ENCODE measurements at places on chromosomes 6 and 20.

- ATAC-seq: no peak
Observed at GRCh38 chr20:13567663-13568062, 71.1 kb downstream of the TASP1 start.

DNA sequence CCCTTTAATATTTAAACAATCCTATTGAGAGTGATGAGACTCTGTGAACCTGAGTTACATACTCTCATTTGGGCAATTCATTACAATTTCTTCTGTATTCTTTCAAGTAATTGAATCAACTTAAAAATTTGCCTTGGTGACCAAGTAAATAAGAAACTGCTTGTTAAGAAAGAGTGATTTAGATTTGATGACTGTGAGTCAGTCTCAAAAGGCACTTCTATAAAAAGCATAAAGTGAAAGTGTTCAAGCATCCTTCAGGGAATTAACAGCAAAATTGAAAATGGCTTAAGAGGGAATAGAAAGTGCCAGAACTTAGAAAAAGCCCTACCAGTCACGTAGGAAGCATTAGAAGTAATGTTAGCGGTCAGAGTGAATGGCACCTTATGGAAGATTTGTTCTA, 654.7 kb downstream of the EPM2A start:
- ATAC-seq: no peak

- no peak for ATAC-seq
Observed at GRCh38 chr6:106674541-106675229, 45.3 kb downstream of the QRSL1 start.

- ATAC-seq: no peak
Observed at GRCh38 chr6:31900917-31901414, 920 bp downstream of the ZBTB12 start.

- ATAC-seq: no peak
Observed at GRCh38 chr20:3869839-3870634, 19.1 kb upstream of the PANK2 start.

DNA sequence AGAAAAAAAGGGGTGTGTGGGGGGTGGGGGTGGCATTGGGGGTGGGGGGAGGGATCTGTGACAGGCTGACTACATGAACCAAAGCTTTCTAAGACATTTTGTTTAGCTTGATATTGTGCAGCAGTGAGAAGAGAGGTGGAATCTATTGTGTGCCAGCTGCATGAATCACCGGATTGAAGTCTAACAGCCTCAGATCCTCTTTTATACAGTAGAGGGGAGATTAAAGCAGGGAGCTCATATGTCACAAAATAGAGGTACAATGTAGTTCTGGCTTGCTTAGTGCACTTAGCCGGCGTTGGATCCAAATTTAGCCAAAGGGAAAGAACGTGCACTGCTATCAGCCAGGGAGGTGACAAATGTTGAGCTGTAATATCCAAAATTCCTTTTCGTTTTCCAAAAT, 404.2 kb upstream of the CITED2 start:
- peak; percentile 98 for ATAC-seq

DNA sequence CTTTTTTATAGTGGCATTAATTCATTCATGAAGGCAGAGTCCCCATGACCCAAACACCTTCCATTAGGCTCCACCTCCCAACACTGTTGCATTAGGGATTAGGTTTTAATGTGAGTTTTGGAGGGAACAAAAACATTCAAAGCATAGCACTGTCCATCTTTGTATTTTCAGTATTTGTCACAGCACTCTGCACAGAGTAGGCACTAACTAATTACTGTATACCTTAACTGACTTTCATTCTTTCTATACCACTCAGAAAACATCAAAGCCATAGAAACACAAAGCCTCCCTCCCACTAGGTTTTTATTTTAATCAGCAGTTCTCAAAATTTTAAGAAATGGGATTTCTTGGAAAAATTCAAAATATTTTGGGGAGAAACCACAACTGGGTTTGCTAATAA, 21.8 kb upstream of the AHI1 start:
- ATAC-seq: no peak

DNA sequence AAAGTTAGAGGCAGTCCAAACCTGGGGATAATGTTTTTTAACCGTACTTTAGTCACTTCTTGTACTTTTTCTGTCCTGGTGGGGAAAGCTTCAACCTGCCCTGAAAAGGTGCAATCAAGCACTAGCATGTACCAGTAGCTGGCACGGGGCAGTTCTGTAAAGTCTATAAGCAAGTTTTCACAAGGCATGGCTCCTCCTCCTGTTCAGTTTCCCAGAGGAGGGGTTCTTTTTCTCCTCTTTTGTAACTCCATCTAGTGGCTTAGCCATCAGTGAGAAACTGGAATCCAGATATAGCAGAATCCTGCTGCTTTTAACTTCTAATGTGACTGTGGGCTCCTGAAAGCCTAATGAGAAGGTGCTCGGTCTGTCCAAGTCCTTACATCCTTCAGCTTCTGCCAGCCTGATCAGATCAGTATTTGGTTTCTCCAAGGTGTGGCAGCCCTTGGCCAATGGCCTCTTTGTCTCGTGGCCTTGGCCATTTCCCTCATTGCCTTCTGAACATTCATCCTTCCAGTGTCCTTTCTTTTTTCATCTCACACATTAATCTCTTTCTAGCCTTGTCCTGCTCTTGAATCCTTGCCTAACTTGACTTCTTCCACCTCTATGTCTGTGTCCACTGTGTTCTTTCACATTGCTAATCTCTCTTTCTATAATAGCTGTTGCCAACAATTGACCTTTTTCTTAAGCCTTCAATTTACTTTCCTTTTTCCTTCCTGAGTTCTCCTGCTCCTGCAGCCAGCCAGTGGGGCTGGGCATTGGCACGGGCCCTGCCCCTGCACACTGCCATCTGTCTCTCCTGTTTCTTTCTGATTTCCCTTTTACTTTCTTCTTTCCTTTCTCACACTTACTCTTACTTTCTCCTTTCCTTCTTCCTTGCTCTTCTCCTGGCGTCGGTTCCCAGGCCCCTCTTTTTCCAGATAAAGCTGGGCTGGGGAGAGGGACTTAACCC, 222.0 kb upstream of the SYNCRIP start:
- no peak for ATAC-seq

- ATAC-seq: no peak
Observed at GRCh38 chr6:18147616-18148015, 7.3 kb downstream of the TPMT start.

- peak; percentile 91 for ATAC-seq
Observed at GRCh38 chr20:17530716-17531664, at the start of gene BFSP1. Gene BFSP1, minus strand, starts transcription at chr20:17531379. Its CDS starts 50 bp downstream, at chr20:17531329.

- ATAC-seq: no peak
Observed at GRCh38 chr6:41286544-41287346, at the start of gene TREM1. Gene TREM1, minus strand, starts transcription at chr6:41286682. Its CDS starts 27 bp downstream, at chr6:41286655.

DNA sequence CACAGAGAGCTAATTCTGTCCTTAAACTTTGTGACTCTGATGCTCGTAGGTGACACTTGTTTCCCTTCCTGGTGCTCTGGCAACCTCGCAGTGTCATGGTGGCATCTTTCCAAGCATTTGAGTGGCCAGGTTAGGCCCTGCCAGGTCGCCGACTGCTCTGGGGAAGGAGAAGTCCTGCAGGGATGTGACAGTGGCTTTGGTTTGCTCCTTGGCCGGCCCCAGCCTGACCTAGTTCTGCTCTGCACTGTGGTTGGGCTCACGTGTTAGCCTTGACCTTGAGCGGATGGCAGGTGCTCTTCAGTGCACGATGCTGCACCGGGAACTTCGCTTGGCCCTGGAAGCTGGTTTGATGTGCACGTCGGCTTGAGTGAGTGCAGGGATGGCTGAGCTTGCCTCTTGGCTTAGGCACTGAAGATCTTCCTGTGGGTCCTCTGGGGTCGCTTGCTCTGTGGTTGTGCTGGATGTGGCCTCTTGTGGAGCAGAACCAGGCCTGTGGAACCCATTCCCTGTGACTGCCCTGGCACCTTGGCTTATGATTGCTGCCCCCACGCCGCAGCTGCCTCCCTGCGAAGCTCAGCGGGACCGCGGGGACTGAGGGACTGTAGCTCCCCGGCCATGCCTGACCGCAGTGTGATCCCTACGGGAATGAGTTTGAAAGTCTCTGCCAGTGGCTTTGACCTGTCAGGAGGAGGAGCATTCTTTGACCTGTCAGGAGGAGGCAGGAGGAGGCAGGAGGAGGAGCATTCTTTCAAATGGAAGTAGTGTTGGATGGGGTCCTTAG, 8.7 kb downstream of the OSBPL2 start:
- ATAC-seq: no peak

DNA sequence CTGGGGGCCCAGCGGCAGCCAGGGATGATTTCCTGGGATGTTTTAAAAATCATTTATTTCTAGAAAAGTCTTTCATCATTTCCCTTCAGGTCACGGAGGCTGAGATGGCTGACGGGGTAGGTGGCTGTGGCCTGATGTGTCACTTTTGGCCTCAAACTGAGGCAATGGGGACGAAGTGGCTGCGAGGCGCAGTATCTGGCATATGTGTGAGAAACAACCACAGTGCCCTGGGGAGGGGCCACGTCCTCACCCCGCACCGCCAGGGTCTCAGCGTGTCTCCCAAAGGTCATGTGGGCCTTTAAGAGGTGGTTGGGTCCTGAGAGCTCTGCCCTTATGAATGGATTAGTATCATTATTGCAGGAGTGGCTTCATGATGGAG, 120.0 kb downstream of the CEBPB start:
- no peak for ATAC-seq

- ATAC-seq: no peak
Observed at GRCh38 chr6:2862712-2863181, 21.1 kb upstream of the SERPINB1 start.

DNA sequence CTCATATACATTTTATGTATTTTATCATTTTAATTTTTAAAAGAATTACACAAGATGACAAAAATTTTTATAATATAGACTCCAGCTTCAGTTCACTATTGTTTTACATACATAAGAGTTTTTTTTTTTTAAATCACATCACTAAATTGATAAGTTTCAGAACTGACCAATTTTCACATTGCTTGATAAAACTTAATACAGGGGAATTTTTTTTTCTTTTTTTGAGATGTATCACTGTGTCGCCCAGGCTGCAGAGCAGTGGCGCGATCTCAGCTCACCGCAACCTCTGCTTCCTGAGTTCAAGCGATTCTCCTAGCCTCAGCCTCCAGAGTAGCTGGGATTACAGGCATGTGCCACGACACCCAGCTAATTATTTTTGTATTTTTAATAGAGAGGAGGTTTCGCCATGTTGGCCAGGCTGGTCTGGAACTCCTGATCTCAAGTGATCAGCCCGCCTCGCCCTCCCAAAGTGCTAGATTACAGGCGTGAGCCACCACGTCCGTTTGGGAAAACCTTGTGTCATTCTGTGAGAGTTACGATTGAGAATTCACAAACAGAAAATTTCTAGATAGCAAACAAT, 36.6 kb upstream of the BTN3A2 start:
- ATAC-seq: peak; percentile 7

- no peak for ATAC-seq
Observed at GRCh38 chr20:56417911-56418310, 5.9 kb downstream of the CASS4 start.

- peak; percentile 41 for ATAC-seq
Observed at GRCh38 chr20:58888521-58889333, 36.2 kb downstream of the GNAS start.

DNA sequence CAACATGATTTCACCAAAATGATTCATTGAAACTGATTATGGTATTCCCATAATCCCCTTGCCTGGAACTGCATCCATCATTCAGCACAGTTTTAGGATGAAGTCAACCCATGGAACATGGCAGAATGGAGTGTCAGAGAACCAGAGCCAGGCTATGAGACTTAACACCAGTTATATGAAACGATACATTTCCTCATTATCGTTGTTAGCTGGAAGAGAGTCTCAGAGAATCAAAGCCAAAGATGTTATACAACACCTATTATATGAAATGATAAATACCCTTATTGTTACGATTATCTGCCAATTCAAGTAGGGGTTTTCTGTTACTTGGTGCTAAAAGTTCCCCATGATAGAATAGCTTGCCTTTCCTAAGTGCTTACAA, 131.2 kb downstream of the BCAS1 start:
- no peak for ATAC-seq

- no peak for ATAC-seq
Observed at GRCh38 chr6:131854803-131855202, 47.0 kb downstream of the ENPP1 start.

DNA sequence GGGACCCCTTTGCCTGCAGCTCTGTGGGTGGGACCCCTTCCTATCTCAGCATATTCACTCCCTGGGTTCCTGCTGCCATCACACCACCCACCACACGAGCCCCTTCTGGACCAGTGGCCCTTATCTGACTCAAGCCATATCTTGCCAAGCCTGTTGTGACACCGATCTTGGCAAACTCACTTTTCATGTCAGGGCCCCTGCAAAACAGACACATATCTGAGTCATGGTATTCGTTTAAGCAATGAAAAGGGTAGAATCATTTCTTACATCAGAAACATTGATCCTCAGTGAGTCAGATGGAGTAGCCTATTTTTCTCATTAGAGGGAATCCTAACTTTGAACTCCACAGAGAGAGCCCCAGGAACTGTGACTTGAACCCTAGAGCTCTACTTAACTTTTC, 10.6 kb downstream of the RAET1E start:
- no peak for ATAC-seq

DNA sequence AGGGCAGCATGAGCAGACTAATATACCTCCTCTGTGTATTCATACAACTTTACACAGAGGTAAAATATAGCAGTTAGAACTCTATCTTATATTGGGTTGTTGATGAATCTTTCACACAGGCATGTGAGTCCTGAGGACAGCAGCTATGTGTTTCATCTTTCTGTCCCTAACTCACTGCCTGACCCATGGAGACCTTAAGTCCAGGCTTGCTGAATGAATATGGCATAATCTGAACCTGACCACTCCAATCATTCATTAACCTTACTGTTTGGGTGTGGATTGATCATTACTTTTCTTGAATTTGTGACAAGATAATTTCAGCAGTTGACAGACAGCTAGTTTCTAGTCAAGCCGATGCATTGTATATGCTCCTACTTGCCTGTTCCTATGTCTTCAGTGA, 27.3 kb upstream of the TSPYL1 start:
- no peak for ATAC-seq

DNA sequence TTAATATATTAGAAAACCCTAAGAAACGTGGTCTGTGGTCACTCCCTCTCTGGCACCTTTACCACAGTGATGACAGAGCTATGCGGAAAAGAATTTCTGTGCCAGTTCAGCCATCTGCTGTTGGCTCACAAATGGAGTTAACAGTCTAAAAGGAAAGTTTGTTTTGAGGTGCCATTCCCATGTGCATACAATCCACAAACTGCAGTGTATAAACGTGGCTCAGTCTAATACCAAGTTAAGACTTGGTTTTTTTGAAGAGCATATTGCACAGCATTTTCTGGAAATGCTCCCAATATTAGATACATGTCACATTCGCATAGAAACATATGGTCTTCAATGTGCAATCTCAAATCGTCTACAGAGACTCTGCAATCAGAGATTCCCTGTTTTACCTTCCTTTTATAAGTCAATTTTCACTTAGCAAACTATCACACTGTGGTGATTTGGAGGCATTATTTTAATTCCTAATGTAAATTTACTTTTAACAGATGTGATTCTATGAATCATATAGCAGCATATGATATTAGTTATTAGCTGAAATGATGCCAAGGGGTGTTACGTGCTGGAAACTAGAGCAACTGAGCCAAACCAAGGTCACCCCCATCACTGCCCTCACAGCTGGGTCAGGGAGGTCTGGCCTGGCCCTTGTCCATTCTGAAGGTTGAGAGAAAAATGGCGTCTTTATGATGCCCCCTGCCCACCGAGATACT, 383.5 kb downstream of the PRKN start:
- ATAC-seq: no peak

GRCh38 chr20:60986506-60987156, 265.4 kb upstream of the CDH4 start:
- no peak for ATAC-seq

GRCh38 chr6:43984442-43985321, 142.6 kb downstream of the MRPL14 start:
- ATAC-seq: no peak

Data from SK-N-SH treated with all-trans-retinoic acid at 6 μM for 48 hours (cell line).